ENCODE measurements at places on chromosomes 5 and 9.

- no peak for DNase-seq
Observed at GRCh38 chr5:89071101-89071940, 188.3 kb upstream of the MEF2C start.

DNA sequence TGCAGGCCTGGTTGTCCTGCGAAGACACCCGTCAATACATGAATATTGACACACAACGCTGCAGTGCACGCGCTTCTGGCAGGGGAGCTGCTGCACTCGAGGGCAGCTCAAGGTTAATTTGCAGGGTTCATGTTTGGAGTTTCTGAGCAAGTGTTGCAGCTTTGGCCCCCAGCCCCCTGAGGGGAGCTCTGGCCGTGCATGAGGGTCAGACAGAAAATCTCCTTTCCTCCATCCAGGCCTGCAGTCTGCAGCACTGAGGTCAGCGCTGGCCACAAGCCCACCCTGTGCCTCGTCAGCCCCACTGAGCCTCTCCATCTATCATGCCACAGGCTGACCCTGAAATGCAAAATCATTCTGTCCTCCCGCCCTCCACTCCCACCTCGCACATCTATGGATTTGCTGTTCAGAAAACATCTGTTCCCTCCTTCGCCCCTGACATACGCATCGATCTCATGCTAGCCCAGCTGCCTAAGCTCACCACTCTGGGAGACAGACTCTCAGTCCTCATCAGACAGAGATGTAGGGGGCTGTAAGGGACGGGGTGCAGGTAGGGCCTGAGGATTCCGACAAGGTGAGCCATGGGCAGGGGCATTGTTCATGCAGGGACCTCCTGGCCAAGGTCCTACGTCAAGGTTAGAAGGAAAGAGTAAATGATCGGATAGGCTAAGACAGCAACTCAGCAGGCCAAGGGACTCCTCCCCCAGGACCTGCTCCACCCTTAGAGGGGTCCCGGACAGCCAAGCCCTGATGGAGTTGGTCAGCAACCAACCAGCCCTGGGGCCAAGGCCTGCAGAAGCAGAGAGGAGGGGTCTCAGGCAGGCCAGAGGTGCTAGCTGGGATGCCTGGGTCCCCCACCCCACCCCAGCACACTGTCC lies 125.1 kb downstream of the KCNIP1 start:
- DNase-seq, result no peak

GRCh38 chr5:119864286-119864685 lies 234.9 kb downstream of the FAM170A start:
- DNase-seq, result no peak

GRCh38 chr9:28882529-28882928 lies 1309.2 kb upstream of the C9orf72 start:
- DNase-seq, result no peak

- DNase-seq, result no peak
Observed at GRCh38 chr5:119072496-119072895, 1.6 kb downstream of the DMXL1 start.

GRCh38 chr5:78574731-78575161 lies 73.8 kb downstream of the LHFPL2 start:
- DNase-seq, result no peak

DNA sequence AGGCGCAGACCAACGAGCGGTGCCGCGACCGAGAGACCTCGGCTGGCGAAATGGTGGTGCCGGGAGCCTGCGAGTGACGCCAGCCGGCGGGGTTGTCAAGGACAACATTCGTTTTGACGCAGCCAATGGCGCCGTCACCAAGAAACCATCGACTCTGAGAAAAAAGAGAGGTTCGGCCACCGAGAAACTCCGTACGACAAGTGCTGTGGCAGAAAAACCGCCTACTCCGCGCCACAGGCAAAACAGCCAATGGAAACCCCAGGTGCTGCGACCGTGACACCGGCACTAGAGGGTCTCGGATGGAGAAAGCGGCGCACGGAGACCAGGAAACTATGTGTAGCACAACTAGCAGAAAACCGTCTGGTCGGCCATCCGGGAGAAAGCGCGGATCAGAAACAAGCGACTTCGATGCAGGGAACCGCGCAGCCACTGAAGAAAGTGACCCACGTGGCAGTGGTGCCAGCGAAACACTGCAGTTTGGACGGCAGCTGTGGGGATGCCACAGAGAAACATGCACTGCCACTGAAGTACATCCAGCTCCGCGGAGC lies 88.8 kb downstream of the ANXA2R start:
- DNase-seq, result no peak

- DNase-seq, result no peak
Observed at GRCh38 chr9:68951879-68952659, 61.8 kb downstream of the PRKACG start.

DNA sequence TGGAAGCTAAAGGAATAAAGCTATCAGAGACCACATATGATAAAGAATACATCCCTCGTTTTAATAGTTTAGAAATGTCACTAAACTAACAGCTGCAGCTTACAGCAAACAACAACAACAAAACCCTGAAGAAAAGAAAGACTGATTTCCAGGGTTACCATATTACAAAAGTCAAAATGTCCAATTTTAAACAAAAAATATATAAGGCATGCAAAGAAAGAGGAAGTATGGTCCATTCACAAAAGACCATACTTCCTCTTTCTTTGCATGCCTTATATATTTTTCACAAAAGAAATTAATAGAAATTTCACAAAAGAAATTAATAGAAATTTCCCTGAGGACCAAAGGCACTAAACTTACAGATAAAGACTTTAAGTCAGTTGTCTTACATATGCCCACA lies 354.2 kb downstream of the ARL15 start:
- no peak for DNase-seq

DNA sequence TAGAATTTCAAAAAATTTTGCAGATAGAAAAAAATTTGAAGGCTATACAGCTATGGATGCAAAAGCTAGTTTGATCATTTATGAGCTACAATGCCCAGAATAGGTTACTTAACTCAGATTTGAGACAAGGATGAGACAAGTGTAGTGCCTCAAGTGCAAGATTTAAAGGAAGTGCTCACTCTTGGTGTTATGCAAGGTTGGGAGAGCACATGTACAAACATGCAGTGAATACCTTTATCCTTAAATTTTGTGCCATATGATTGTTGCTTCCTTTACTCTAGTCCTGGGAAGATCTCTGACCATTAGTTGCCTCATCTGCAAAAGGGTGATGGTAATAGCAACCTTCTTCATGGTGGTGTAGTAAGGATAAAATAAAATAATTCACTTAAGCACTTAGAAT lies 31.7 kb upstream of the PPP2R2B start:
- DNase-seq, result no peak

DNA sequence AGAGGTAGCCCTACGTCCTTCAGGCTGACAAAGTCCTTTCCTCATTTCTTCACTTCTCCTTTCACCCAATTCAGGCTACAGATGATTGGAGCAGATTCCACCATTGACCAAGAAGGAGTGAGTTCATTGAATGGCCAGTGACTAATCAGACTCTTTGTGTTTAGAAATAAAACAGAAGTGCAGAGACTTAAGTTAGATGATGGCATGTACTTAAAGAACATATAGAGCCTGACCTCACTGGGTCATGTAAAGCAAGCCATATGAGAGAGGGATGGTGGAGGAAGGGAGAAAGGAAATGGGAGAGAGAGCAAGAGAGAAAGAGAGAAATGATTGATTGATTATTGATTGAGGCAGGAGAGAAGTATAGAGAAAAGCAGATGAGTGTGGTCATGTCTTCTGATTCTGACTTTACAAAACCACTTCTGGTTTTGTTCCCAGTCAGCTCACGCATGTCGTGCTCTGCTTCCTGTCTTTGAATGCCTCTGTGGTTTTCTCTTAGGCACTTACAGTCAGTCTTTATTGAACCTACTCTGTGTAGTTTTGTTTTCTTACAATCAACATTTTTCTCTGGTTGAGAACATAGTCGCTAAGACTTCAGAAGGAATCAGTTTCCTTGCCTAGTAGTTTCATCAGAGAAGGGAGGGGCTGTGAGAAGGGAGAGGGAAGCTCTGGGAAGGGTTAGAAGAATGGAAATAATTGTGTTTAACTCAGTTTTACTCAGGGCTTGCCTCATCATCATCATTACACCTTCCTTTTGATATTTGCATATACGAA lies 149.2 kb upstream of the KLF9 start:
- DNase-seq, result no peak

GRCh38 chr9:23779220-23779619 lies 46.8 kb downstream of the ELAVL2 start:
- DNase-seq, result no peak

DNA sequence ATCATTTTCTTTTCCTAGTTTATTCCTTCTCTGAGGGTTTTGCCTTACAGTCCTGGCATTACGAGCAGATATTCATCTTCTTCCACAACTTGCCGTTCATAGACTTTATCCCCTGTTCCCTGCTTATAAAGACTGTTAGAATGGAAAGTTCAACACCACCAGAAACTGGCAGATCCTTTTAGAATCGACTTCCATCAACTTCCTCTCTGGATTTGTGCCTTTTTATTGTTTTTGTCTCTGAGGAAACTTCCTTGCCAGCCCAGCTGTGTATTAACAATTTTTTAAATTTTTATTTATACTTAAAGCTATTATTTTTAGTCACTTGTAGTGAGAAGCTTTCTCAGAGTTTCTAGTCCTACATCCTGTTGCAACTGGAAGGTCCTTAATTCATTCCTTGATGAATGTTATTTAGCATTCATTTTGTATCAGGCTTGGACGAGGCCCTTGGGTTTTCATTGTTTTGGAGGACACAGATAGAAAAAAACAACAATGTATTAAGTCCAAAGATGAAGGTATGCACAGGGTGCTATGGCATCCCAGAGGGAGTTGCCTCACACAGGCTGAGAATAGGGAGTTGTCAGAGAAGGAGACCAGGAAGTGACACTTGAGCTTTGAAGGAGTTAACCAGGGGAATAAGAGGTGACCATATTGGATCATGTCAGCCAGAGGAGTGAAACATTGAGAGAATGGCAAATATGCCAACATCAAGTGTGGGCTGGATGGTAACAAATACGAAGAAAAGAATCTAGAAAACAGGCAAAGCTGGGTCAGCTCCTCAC lies 81.3 kb downstream of the ADAMTSL1 start:
- no peak for DNase-seq

- no peak for DNase-seq
Observed at GRCh38 chr5:145062280-145063062, 772.7 kb downstream of the PRELID2 start.

DNA sequence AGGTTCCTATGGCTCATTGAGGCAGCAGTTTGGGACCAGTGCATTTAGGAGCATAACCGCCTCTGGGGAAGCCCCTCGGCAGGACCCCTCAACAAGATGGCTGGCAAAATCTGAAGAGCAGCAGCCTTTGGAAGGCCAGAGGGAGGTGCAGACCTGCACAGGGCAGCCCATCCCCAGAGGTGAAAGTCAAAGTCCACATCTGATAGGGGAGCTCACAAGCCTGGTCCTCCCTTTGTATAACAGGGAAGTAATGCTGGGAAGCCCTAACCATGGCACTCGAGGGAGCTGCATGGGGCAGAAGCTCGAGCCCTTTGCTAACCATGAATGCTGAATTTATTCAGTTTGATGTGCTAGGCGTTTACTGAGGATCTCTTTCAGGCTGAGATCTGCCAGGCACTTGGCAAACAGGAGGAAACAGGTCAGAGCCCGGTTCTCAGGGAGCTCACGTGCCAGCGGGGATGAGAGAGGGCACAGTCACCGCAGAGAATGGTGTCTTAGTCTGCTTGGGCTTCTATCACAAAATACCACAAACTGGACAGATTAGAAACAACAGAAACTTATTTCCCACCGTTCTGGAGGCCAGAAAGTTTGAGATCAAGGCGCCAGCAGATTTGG lies 114.1 kb downstream of the GABBR2 start:
- no peak for DNase-seq

GRCh38 chr5:50667023-50667652 lies 701 bp downstream of the PARP8 start:
- peak; percentile 42 for DNase-seq

DNA sequence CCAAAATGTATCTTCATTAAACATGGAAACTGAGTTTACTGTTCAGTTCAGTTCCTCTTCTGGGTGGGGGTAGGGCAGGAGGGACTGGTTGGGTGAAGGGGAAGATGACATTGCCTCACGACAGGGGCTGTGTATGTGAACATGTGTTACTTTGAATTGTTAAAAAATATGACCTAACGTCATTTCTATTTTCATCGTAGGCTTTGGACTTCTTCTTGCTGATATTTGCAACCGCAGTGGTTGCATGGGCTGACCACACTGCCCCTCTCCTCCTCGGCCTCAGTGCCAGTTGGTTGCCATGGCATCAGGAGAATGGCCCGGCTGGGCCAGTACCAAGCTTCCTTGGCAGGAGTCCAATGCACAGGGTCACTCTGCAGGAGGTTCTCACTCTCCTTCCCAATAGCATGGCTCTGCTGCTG lies 41.5 kb downstream of the HACD4 start:
- DNase-seq, result no peak

DNA sequence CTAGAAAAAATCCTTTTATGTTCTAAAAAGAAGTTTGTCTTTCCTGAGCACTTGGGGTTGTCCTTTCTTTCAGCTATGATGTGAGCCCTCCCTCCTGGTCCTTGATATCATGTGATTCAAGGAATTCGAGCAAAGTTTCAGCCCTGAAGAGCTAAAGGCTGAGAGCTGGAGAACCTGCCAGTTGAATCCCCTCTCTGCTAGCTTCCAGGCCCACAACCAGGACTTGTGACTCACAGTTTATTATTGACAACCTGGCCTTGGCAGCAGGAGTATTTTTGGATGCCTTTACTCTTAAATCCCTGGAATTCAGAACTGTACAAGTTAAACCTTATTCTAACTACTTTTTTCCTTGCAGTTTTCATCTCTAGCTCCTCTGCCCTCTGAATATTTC lies 182.8 kb downstream of the SPOCK1 start:
- no peak for DNase-seq

DNA sequence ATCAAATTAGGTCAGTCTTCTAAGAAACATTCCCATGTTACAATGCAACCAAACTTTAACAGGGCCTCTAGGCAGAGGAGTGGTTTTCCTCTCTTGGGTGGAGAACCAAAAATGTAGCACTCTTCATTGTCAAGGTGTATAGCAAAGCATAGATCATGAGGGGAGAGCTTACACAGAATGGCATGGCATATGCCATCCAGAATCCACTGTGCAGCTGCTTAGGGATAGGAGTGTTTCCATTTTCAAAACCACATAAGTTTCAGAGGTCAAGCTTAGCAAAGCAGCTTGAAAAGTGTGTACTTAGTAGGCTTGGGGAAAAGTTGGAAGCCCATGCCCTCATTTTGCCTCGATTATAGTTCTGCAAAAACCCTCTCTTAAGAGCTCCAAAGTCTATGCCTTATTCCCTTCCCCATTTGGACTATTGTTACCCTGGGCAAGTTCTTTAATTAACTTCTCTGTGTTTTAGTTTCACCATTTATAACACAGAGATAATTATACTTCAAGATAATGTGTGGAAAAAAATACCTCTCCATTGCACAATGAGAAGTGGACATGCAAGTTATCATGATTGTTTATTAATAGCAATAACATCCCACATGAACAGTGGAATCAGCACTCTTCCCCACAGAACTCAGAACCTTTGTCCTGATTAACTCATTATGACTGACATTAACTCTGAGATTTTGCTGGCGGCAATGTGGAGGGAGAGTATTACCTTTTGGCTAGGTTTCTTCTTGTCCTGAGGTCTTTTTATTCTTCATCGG lies 398.9 kb upstream of the WWC1 start:
- no peak for DNase-seq

DNA sequence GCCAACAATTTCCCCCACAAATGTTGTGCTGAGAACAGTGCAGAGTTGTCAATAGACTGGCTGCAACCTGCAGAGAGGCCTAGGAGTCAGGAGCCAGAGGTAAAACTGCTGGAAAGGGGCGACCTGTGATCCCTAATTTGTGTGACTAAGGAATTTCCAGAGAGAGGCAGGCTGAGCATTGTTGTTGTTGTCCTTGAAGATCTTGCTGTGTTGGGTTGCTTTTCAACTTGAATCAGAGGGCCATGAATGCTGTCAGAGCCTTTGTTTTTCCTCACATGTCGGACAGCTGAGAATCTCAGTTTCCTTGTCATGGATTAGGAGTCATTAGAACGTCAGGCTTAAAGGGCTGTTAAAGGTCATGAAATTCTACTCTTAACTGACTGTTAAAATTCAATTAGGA lies 134.6 kb upstream of the ASTN2 start:
- no peak for DNase-seq
